T-helper 17 cell (primary cell): ENCODE measurements at places on chromosomes 4 and X.

DNA sequence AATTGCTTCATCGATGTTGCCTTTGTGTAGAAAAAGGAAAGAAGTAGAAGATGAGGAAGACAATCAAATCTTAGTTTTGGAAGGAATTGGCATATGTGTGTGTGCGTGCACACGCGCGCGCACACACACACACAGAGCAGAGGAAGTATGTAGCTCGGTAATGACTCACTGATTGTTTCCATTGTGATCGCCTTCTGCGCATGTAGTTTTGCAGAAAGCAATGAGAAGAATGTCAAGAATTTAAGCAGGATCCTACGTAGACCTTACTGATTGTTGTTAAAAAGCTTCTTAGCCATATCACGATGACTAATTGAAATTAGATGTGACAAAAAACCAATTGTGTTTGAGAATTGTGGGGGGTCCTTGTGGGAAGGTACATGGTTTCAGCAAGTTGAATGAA lies 12.8 kb upstream of the LIMCH1 start:
- DNase-seq: no peak

- no peak for DNase-seq
Measured at GRCh38 chr4:87657525-87657924, 7.4 kb downstream of the DMP1 start.

DNA sequence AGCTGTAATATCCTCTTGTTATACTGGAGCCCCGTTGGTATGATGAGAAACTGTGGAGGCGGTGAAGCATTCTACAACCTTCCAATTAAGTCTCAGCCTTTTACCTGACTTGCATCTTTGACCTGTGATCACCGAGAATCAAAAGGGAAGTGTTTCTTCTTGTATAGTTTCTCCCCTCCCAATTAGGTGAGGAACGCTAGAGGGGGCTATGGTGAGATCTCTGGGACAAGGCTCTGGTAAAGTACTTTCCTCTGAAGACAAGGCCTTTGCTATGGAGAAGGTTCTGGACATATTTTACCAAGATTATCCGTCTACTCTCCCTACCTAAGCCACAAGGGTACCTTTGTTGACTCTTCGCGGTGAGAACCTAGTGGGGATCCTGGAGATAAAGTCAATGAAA lies 111.3 kb downstream of the CBLL2 start:
- no peak for DNase-seq

- DNase-seq: peak; percentile 48
Measured at GRCh38 chrX:119757979-119758730, at the start of gene SOWAHD. Gene SOWAHD, plus strand, starts transcription at chrX:119758588. Its CDS starts 80 bp downstream, at chrX:119758668.

DNA sequence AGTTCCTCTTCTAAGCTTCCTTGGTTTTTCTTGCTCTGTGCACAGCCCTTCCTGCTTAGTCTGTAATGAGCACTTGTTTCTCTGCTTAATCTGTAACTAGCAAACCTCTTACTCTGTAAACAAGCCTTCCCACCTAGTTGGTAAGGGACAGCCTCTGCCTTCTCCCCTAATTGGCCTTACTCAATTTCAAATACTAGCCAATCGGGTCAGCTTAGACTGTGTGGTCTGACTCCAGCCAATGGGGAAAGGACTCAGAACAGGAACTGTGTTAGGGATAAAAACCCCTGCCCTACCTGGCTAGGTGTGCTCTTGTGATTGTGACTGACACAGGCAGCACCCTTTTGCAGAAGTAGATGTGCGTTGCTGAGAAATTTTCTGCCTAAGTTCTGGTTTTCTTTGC lies 136.5 kb upstream of the AADAT start:
- DNase-seq: no peak

DNA sequence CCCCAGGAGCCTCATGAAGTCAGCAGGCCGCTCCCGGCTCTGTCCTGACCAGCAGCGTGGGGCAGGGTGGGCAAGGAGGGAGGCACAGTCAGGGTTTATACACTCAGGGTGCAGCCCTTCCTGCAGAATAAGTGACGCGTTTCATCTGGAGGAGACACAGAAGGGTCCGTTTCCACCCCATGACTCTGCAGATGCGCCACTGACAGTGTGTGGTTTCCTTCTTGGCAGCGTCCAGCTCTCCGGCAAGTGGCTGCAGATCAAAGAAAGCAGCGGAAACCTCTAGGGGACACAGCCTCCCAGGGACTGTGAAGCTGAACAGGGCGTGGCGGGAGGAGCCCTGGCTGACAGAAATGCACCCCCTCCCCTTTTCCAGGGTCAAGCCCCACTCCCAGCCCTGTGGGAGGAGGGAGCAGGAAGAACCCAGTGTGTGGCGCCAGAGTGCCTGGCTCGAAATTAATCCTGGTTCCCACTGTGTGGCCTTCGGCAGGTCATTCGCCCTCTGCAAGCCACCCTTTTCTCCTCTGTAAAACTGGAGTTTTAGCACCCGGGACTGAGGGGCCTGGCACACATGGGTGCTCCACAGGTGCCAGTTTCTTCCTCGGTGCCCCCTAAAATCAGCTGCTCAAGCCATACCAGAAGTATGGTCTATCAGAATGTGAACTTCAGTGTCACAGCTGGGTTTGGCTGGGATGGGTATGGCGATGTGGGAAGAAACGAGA lies 17.3 kb upstream of the TBC1D14 start:
- DNase-seq: no peak

DNA sequence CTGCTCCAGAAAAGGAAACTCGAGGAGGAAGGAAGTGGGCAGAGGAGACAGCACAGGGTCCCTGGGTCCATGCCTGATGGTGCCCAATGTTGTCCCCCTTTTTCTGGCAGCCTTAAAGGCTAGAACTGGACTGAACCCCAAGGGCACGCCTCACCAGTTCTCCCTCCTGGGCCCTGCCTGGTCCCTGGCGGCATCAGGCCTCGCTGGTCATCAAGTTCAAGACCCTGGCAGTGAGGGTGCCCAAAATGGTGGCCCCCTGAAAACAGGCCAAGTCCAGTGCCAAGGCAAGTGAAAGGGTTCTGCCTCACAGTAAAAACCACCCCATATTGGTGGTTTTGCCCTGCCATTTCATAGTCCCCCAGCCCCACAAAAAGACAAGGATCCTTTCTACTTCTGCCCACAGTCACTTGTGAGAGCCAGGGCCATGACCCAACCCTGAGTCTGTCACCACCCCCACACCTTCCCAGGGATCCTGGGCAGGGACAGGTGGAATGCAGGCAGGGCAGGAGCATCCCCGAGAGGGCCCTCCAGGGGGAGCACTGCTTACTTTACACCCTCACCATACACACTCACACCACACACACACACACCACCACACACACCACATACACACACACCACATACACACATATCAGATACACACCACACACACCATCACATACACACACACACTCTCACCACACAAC lies 107.6 kb downstream of the DCTD start:
- no peak for DNase-seq

GRCh38 chrX:102712981-102713625 lies 855 bp downstream of the GPRASP2 start:
- DNase-seq: no peak

DNA sequence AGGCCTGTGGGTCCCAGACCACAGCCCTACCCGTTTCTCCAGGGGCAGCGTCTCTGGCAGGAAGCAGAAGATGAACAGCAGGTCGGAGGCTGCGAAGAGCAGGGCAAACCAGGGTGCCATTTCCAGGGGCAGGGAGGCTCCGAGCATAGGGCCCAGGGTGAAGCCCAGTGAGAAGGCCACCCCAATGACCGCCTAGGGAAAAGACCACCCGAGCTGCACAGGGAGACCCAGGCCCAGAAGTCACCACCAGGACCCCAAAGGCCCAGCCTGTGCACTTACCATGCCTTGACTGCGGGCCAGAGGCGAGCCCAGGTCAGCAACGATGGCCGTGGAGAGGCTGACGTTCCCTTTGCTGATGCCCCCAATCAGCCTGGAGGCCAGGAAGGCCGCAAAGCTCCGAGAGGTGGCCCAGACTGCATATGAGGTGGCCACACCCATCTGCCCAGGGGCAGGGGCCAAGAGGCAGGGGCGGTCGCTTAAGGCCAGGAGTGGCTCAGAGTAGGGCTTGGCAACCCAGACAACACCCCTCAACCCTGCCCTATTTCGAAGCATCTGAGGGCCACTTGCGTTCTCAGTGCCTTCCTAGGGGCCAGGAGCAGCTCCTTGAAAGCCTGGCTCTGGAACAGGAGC lies 30.8 kb downstream of the NOP14 start:
- DNase-seq: no peak

DNA sequence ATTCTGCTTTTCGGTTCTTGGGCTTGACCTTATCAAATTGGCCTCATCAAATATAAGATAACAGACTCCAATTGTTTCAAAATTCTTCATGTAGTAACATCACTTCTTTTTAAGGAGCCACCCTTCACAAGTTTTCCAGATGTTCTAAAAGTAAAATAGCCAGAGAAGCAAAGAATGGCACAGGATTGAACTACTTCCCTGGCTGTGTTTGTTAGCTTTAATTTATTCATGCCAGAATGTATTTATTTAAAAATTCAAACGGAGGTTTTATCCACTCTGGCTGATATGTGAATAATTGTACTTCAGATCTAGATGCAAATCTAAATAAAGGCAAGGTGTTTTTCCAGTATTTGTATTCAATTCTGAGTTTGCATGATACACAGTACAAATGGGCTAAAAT lies 581.3 kb upstream of the TENM3 start:
- no peak for DNase-seq

DNA sequence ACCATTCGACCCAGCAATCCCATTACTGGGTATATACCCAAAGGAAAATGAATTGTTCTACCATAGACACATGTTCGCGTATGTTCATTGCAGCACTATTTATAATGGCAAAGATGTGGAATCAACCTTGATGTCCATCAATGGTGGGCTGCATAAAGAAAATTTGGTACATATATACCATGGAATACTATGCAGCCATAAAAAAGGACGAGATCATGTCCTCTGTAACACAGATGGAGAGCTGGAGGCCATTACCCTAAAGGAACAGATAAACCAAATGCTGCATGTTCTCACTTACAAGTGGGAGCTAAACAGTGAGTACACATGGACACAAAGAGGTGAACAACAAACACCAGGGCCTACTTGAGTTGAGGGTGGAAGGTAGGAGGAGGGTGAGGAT lies 45.1 kb downstream of the SCML2 start:
- no peak for DNase-seq

- DNase-seq: no peak
Measured at GRCh38 chr4:117331817-117332216, 246.4 kb upstream of the TRAM1L1 start.

GRCh38 chrX:95884186-95884585 lies 800.5 kb upstream of the DIAPH2 start:
- DNase-seq: no peak

- no peak for DNase-seq
Measured at GRCh38 chr4:150874338-150875226, 140.5 kb downstream of the LRBA start.

DNA sequence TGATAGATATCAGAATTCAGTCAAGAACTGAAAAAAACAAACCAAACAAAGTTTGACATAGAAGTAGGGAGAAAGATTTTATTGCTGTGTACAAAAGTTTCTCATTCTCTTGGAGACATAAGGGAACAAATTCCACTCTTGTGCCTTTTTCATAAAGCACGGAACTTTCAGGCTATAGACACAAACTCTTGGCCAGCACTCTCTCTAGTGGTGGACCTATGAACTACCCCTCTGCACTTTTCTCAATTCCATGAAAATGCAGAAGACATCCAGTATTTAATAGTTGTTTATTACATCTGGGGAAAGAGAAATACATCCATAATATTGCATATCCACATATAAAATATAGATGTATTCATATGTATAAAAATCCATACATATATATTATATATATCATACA lies 291.6 kb upstream of the HS3ST1 start:
- DNase-seq: no peak

DNA sequence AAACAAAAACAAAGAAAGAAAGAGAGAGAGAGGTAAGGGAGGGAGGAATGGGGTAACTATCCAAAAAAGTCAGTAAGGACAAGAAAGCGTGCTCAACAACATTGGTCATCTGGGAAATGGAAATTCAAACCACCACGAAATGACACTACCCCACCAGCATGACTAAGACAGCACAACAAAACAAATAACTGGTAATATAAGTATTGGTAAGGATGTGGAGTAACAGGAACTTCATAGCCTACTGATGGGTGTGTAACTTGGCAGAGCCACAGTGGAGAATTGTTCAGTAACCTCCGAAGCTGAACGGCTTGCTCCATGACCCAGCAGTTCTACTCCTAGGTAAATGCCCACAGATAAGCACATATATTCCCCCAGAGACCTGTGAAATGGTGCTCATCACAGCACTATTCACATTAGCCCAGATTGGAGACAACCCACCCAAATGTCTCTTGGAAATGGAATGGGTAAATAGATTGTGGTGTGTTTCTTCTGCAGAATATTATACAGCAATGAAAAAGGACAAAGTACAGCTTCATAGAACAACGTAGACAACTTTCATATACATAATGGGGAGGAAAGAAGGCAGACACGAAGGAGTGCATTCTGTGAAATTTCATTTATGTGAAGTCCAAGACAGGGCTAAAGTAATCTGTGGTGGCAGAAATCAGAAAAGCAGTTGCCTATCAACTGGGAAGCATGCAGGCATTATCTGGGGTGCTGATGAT lies 95.5 kb upstream of the ATP6AP2 start:
- no peak for DNase-seq

GRCh38 chr4:10456260-10456594 lies 999 bp downstream of the ZNF518B start:
- no peak for DNase-seq

GRCh38 chr4:90926957-90927356 lies 799.8 kb downstream of the CCSER1 start:
- DNase-seq: no peak

- DNase-seq: no peak
Measured at GRCh38 chr4:17780501-17781299, 721 bp downstream of the FAM184B start.

- DNase-seq: no peak
Measured at GRCh38 chrX:23855569-23855968, 52.2 kb downstream of the APOO start.

- no peak for DNase-seq
Measured at GRCh38 chr4:68180849-68181526, 51.3 kb upstream of the TMPRSS11F start.

GRCh38 chr4:101807351-101807750 lies 16.8 kb downstream of the BANK1 start:
- DNase-seq: no peak

GRCh38 chr4:632196-632790 lies 6.9 kb downstream of the PDE6B start:
- no peak for DNase-seq

DNA sequence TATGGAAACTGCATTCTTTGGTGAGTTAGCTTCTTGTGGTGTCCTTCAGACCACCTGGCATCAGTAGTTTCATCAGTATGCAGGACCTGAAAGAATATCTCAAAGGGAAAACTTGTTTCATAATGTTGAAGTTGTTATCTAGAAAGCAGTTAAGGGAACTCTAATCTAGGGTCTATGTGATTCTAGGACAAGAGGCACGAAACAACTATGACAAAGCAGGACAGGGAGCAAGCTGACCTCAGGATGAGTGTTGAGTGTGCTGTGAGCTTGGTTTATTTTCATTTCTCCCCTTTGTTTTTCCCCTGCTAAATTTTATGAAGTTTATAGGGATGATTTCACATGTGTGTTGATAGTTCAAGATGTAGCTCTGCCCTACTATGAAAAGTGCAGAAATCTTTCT lies 65.7 kb downstream of the MXRA5 start:
- DNase-seq: no peak
